ENCODE measurements at places on chromosomes 5 and 9.

DNA sequence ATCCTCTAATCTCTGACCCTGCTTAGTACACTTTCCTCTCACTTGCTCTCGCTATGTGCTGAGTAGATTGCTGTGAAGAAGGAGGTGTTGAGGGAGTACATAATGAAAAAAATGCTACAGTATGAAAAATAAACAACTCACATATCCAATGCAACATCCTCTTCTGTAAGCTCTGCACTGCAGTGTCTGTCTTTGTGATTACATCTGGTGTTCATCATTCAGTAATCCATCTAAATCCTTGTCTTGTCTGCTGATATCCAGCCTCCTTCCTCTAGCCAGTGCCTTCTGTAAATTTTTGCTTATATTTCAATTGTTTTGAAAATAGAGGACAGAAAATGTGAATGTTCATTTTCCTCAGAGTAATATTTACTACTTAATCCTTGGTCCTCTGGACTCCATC, 57.4 kb upstream of the CDH12 start:
- no peak for DNase-seq

- DNase-seq, result no peak
These were observed 45.4 kb downstream of the HACD4 start for GRCh38 chr9:20985851-20986600.

- DNase-seq, result no peak
These were observed 293.1 kb downstream of the DMRTA1 start for GRCh38 chr9:22739712-22740111.

- DNase-seq, result peak; percentile 74
These were observed 33.0 kb downstream of the SLC9A3 start for GRCh38 chr5:491119-491855.

- peak; percentile 7 for DNase-seq
These were observed 65.2 kb downstream of the TMC1 start for GRCh38 chr9:72586388-72587130.

DNA sequence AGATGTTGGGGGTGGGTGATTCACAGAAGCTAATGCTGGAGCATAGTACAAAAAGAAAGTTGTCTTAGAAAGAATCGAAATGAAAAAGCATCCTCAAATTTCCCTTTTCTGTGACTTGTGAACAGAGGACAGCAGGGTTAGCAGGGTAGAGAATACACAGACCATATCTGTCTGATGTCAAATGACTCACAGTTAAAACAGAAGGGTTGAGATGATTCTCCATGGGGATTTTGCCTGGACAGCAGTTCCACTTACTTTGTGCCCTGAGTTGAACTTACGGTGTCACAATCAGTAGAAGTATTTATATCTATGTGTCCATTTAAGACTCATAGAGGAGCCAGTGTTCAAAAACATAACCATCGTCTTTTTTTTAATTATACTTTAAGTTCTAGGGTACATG, 801.6 kb downstream of the KCTD16 start:
- no peak for DNase-seq

GRCh38 chr5:178670351-178670885, 43.6 kb upstream of the CLK4 start:
- no peak for DNase-seq

DNA sequence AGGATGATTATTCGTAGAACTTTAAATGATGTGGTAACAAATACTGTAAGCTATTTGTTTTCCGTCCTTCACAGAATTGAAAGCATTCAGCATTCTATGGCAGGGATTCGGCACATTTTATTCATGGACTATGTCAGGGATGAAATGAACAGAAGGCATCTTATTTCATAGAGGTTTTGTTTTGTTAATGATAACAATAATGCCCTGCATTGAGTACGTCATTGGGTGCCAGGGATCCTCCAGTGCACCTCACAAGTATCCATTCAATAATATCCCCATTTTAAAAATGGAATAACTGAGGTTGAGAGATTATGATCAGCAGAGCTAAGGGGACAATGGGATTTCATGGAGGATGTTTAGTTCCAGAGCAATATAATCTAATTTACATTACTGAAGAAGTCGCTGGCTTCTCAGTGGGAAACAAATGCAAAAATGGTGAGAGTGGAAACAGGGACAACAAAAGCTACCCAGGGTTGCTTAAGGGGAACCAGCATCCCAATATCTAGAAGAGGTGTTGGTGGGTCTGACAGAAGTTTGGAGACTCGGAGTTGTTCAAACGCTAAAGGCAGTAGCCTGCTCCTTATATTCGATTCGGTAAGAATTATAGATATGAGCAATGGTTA, 985.7 kb upstream of the WWC1 start:
- no peak for DNase-seq

DNA sequence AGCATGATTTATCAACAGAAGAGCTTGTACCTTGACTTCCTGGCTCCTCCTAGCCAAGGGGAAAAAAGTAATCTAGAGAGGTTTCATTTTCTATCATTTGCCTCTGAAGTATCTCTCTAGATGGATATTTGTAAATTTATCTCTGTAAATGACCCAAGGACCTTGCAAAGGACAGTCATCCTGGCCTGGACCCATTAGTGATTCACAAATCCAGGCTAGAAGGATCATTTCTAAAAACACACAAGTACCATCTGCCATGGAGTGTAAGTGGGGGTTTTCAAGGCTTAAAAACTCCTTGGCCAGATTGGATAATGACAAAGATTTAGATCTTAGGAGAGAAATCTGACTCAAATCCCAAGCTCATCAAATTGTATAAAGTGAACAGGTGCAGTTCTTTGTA, 8.1 kb downstream of the TTC23L start:
- DNase-seq, result no peak

GRCh38 chr5:169814045-169814444, 166.2 kb downstream of the INSYN2B start:
- no peak for DNase-seq

GRCh38 chr5:36178524-36178890, 26.6 kb downstream of the SKP2 start:
- no peak for DNase-seq

DNA sequence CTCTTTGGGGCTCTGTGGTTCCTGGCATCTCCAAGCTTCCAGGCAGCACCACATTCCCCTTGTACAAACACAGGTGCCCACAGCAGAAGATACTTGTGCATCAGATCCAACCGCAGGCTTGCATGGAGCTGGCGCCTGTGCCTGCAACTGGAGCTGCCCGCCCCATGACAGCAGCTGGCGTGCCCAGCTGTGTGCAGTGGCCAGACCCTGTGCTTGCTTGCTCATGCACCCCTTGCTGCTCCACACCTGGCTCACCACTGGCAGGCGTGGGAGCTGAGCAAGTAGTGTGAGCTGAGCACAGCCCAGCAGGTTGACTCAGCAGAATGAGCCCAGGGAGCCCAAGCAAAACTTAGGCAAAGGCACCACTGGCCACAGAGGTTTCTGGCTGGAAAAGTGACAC, 84.4 kb upstream of the STARD4 start:
- no peak for DNase-seq

DNA sequence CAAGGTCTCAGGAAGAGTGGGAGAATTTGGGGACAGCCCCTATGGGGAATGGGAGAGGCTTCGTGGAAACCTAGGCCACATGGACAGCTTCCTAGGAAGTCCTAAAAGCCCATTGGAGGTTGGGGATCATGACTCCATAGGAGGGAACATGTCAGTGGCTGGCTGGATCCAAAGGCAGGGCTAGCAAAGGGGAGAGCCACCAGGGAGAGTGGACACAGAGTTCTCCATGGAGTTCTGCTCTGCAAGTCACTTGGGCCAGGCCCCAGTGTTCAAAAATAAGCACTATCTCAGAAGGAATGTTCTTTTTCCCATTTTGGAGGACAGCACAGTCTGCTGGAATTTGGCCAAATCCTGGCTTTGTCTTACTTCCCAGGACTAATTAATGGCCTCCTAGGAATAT, 140.6 kb upstream of the RAD23B start:
- no peak for DNase-seq

- DNase-seq, result no peak
These were observed 613.7 kb upstream of the CDH18 start for GRCh38 chr5:20601678-20602100.

DNA sequence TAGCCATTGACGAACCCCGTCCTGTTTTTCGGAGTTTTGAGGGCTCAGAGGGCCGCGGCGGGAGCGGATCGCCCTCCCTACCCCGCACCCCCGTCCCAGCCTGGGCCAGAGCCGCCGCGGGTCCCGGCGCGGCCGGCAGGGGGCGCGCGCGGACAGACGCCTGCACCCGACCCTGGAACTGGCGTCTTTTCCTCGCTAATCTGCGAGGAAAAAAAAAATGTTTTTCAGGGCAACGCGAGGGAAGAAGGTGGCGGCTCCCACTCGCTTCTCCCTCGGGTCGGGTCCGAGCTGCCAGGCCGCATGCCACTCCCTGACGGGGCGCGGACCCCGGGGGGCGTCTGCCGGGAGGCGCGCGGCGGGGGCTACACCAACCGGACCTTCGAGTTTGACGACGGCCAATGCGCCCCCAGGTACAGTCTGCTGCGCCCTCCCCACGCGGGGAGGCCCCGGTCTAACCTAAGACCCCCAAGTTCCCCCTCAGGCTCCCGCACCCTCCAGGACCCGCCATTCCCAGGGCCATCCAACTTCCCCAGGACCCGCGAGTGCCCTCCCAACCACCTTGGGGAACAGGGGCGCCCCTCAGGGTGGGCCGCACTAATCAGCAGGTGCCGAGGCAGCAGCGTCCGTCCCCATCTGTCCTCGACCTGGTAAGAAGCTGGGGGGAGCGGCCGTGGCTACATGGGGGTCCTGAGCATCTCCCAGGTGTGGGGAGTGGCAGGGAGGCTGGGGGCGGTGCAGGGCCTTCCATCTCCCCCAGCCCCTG, at the start of gene KCNT1:
Gene KCNT1, plus strand, starts transcription at position 227 of the 763 bp plus-strand sequence. Its CDS starts 74 bp downstream, at position 301.
- DNase-seq, result peak; percentile 44

GRCh38 chr9:115033800-115034199, 84.2 kb downstream of the TNC start:
- no peak for DNase-seq

DNA sequence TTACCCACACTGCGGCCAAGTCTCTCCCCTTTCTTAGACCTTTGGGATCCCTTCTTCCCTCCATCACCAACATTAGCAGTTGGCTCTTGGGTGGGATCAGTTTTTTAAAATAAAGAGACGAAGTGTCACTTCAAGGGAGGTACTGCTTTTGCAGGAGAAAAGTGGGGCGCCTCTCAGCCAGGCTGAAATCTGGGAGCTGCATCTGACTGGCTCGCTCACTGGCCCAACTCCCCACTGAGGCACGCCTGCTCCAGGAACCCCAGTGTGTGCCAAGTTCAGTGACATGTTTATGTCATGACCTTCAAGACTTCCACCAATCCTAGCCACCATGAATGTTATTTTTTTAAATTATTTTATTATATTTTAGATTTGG, 130.5 kb downstream of the MVB12B start:
- no peak for DNase-seq

DNA sequence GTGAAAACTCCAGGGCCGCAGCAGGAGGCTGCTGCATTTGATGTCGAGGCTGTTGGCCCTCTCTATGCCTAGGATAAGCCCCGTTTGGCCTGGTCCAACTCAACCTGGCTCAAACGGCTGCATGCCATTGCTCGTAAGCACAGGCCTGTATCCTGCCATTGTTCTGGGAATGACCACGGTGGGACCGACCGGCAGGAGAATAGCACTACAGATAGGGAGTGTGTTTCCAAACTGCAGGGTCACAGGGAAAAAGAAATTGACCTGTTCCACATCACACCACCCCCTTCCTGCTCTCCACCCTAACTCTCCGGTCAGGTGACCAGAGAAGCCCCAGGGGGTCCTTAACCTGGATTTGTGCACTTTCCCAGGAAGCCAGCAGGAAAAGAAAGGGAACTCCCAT, 278.7 kb upstream of the KLF4 start:
- DNase-seq, result no peak

DNA sequence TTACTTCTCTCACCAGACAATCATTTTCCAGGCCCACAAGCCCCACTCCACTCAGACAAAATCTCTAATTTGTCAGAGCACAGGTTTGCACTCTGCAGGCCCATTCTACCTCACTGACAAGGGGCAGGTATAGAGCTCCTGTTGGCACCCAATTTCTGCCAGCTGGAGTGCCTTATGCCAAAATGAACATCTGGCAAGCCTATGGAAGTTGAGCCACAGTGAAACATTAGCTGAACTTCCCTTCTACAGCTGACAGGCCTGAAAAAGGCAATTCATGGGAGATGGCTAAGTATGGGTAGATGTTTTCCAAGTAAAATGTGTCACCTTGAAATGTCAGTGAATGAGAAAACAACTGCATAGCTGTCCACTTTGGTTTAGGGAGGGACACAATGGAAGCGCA, 87.0 kb downstream of the SPOCK1 start:
- DNase-seq, result no peak

- DNase-seq, result no peak
These were observed 19.5 kb upstream of the RANBP6 start for GRCh38 chr9:6034954-6035353.

DNA sequence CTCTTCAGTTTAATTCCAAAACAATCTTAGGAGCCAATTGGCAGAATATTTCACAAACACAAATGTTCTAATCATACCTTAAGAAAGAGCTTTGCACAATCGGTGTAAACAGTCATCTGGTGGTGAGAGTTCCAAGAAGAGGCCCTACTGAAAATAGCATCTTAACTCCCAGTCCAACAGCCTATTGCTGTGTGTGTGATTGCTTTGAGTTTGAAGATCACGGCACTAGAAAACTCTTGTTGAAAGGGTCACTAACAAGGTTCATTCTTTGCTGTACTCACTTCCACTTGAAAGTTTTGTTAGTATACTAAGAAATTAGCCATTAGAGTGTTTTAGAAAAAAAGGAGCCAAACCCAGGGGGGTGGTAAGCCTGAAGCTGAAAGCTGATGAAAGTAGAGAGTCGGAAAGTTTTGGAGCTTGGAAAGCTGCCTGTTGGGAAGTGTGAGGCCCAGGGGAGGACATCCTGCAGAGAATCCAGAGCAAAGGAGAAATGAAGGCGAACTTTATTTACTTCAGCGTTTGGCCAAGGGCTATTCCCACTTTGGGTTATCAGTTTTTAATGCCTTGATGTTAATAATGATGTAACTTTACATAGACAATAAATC, 180.3 kb upstream of the GHR start:
- no peak for DNase-seq

GRCh38 chr5:25419684-25420083, 774.9 kb upstream of the CDH10 start:
- DNase-seq, result no peak

DNA sequence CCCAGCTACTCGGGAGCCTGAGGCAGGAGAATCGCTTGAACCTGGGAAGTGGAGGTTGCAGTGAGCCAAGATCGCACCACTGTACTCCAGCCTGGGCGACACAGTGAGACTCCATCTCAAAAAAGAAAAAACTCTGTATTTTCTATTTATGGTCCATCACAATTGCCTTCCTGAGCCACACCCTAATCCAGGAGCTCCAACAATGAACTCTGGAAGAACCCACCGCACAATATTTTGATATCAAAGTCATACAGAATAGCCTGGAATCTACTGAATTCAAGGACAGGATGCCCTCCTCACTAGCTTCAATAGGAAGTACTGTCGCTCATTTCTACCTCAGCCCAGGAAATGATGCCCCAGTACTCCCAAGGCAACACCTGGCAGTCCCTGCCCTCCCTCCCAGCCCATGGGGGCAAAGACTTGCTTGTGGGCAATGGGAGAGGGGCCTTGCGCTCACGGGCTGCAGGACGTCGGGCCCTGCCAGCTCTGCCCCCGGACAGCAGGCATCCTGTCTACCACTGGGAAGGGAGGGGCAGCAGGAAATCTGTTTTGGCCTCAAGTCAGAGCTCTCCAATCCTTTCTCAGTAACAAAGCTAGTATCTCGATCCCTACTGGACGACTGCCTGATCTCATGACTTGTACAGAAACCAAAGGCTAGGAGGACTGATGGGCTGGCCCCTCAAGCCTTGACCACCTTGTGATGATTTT, 19.7 kb downstream of the UBAC1 start:
- DNase-seq, result no peak

Data from NCI-H510A treated with DMSO at 0.1 percent for 48 hours (cell line).